ENCODE measurements at places on chromosomes 4 and X. TPM values are rescaled to one million over a fixed set of nuclear protein-coding genes. Genes with fewer than 3 reads are reported as not detected.

The MAGEB17 gene
- total RNA-seq, result not detected

The SCLT1 gene
- total RNA-seq, result 11.1 TPM

The KDM5C gene
- total RNA-seq, result 51.6 TPM

The HERC5 gene
- total RNA-seq, result 5.7 TPM

The RHOXF1 gene
- total RNA-seq, result not detected

The UGT2B10 gene
- total RNA-seq, result not detected

The ETDA gene
- not detected for total RNA-seq

The RTL3 gene
- total RNA-seq, result not detected

The KCND1 gene
- 7.1 TPM for total RNA-seq

The FBXW7 gene
- total RNA-seq, result 125 TPM

The POF1B gene
- total RNA-seq, result 3.1 TPM

The PNMA5 gene
- not detected for total RNA-seq

The CT45A5 gene
- not detected for total RNA-seq

The LRBA gene
- 93.1 TPM for total RNA-seq

The SMR3B gene
- not detected for total RNA-seq

The SYN1 gene
- total RNA-seq, result 0.17 TPM

The CSAG3 gene
- not detected for total RNA-seq

The ZNF711 gene
- 2.6 TPM for total RNA-seq

The HTN3 gene
- total RNA-seq, result not detected

The TRPC3 gene
- total RNA-seq, result not detected

The TRIM75 gene
- not detected for total RNA-seq

The MFAP3L gene
- total RNA-seq, result 19.6 TPM

The MAP9 gene
- total RNA-seq, result 10.6 TPM

The PPP1R2C gene
- not detected for total RNA-seq

The NAT8L gene
- total RNA-seq, result 0.17 TPM

The MSMO1 gene
- total RNA-seq, result 446 TPM

The PF4V1 gene
- 13.5 TPM for total RNA-seq

The VCX3B gene
- not detected for total RNA-seq

The PPEF2 gene
- not detected for total RNA-seq

The GPC4 gene
- 80.6 TPM for total RNA-seq

The RAB33B gene
- 17.9 TPM for total RNA-seq

The TNIP2 gene
- 72.4 TPM for total RNA-seq
